ENCODE measurements at places on chromosomes 5 and 9.
A peak's percentile ranks its signal among the peaks of the same experiment; 100 is the strongest.

- no peak for DNase-seq
Observed at GRCh38 chr5:112165399-112165798, 253.7 kb downstream of the EPB41L4A start.

GRCh38 chr5:65156933-65157332, 324.8 kb downstream of the ADAMTS6 start:
- no peak for DNase-seq

GRCh38 chr9:3517377-3518048, 8.3 kb downstream of the RFX3 start:
- DNase-seq, result no peak

- no peak for DNase-seq
Observed at GRCh38 chr5:9888501-9888901, 258.4 kb upstream of the TAS2R1 start.

GRCh38 chr9:73133022-73133651, 18.5 kb upstream of the ANXA1 start:
- DNase-seq, result no peak

DNA sequence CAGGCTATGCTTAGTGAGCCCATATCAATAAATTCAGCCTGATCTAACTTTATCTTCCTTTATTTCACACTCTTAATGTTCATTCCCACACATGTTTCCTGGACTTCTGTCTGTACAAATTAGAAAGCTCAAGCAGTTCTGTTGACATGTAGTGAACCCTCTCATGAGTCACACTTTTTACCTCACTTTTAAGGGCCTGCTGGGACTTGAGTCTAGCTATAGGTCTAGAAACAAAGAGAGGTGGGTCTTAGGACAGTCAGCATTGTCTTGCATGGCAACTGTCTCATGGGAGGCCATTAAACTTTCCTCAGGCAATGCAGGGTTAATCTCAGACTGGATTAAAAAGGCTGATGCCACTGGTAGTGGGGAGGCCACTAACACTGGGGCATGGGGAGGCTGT, 8.6 kb upstream of the CCNH start:
- DNase-seq, result no peak

GRCh38 chr9:16509997-16510396, 360.5 kb downstream of the BNC2 start:
- no peak for DNase-seq

- no peak for DNase-seq
Observed at GRCh38 chr5:180373870-180374269, 20.7 kb upstream of the GFPT2 start.

DNA sequence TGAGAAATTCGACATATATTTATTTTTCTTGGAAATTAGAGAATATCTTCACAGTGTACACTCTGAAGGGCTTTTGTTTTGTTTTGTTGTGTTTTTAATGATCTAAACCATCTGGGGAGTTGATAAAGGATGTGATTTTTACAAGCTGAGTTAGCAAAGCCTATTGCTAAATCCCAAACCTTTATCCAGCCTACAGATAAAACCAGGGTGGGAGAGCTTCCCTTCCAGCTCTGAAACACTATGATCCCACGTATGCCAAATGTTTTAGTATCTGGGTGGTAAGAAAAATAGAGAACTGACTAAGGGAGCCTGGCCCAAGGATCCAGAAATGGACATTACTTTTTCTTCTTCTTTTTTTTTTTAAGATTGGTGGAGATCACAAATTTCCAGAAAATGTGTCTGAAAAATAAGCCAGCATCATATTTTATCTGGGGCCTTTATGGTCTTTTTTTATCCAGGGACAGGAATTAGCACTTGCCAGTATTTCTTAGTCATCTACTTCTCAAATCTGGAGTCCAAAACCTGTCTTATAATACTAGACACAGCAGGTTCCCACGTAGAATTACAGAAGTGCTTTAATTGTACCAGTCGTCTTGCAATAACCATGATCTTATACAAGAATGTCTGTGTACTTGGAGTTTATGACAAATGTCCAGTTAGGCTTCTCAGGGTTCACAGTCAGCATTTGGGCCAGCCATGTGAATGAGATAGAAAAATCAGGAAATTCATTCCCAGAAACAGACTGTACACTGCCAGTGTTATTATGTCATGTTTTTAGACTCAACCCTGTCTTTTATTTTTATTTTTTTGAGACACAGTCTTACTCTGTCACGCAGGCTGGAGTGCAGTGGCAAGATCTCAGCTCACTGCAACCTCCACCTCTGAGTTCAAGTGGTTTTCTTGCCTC, 290.8 kb upstream of the MPDZ start:
- no peak for DNase-seq

DNA sequence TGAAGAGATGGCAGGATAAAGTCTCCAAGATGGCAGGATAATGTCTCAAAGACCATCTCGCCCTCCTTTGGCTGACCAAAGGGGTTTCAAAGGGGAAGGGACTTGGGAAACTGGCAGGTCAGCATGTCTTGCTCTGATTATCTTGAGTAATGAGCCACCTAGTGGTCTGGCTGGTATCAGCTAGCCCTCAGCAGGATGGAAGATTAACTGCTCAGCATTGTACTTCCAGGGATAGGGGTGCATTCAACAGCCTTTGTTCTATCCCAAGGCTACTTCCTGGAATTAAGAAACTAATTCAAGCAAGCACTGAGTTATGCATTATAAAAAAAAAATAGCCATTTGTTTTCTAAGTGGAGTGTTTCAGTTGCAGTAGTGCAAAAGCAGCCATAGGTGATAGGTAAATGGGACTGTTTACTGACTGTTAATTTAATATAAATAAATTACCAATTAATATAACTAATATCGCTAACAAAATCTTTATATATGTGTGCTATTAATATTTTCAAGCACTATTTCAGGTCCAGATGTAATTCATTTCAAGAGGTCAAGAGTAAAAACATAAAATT, 555.5 kb downstream of the CDH9 start:
- DNase-seq, result no peak

DNA sequence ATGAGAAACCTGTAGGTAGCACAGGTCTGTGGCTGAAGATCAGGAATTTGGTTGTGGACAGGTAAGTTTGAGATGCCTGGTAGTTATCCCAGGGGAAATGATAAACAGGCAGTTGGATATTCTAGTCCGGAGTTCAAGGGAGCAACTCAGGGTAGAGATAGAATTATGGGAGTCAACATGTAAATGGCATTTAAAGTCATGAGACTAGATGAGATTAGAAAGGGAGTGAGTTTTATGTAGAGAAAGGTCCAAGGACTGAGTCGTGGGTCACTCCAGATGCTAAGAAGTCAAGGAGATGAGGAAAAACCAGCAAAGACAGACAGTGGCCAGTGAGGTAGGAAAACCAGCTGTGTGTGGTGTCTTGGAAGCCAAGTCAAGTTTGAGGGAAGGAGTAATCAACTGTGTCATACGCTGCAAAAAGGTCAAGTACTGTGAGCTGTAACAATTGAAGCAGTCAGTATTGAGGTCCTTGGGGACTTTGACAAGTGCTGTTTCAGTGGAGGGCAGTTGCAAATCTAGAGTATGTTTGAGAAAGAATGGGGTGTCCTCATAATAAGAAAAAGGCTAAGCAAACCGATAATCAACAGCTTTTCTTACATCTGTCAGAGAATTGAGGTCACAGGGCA, 18.2 kb downstream of the GNPDA1 start:
- DNase-seq, result no peak

GRCh38 chr5:121862801-121863200, 11.1 kb downstream of the FTMT start:
- no peak for DNase-seq

- no peak for DNase-seq
Observed at GRCh38 chr5:96388176-96388575, 44.9 kb downstream of the PCSK1 start.

DNA sequence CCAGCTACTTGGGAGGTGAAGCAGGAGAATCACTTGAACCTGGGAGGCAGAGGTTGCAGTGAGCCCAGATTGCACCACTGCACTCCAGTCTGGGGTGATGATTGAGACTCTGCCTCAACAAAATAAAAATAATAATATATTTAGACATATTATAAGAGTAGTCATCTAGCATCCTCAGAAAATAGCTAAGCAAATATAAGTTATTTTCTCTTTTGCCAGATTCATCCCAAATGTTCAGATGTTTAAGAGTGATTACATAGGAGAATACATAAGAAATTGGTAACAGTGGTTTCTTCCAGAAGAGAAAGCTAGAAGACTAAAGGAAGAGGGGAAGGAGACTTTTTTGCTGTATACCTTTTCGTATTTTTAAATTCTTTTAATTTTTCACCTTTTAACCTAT, 20.0 kb downstream of the PRKAA1 start:
- DNase-seq, result no peak

DNA sequence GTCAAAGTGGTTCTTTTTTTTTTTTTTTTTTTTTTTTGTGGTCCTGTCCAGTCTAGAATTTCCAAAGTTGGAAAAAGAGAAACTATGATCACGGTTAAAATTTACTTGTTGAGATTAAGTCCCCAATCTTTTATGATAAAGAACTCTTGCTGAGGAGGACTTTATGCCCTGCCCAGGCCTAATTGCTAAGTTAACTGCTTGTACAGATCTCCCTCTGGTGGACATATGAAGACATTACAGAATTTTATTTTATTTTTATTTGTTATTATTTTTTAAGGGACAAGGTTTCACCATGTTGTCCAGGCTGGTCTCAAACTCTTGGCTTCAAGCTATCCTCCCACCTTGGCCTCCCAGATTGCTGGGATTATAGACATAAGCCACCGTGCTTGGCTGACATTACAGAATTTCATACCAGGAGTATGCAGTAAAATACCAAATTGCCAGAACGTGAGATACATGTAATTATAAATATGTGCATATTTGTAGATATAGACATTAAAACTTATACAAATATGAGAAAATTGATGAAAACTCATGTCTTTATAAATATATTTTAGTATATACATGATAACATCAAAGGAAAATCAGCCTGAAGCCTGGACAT, 91.2 kb downstream of the RFK start:
- DNase-seq, result no peak

- peak; percentile 90 for DNase-seq
Observed at GRCh38 chr9:89743573-89744254, 138.9 kb downstream of the GADD45G start.

- DNase-seq, result no peak
Observed at GRCh38 chr9:4559261-4560182, 69.3 kb downstream of the SLC1A1 start.

- DNase-seq, result no peak
Observed at GRCh38 chr5:28065656-28066055, 1027.3 kb upstream of the CDH9 start.

DNA sequence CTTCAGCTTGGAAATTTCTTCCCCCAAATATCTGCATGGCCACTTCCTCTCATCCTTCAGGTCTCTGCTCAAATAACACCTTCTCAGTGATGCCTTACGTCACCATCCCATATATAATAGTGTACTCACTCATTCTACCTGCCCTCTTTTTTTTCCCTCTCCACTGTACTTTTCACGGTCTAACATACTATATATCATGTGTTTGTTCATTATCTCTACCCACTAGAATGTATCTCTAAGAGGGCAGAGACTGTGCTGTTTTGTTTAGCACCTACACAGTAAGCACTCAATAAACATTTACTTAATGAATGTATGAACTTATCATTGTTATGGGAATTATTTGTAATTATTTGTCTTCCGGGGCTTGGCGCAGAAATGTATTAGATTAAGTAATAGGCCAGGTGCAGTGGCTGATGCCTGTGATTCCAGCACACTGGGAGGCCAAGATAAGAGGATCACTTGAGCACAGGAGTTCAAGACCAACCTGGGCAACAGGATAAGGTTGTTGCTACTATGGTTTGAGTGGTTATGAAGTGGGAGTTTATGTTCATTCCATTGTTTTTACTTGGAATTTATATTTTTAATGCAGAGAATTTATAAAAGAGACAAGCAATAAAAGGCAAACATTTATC, 6.0 kb upstream of the IL13 start:
- DNase-seq, result no peak

GRCh38 chr9:99743006-99743405, 78.7 kb upstream of the NR4A3 start:
- no peak for DNase-seq

GRCh38 chr9:106970219-106970975, 107.4 kb downstream of the ZNF462 start:
- no peak for DNase-seq

- DNase-seq, result no peak
Observed at GRCh38 chr5:135048286-135048685, 14.3 kb upstream of the PITX1 start.

- DNase-seq, result no peak
Observed at GRCh38 chr5:158286827-158287226, 427.9 kb upstream of the CLINT1 start.

DNA sequence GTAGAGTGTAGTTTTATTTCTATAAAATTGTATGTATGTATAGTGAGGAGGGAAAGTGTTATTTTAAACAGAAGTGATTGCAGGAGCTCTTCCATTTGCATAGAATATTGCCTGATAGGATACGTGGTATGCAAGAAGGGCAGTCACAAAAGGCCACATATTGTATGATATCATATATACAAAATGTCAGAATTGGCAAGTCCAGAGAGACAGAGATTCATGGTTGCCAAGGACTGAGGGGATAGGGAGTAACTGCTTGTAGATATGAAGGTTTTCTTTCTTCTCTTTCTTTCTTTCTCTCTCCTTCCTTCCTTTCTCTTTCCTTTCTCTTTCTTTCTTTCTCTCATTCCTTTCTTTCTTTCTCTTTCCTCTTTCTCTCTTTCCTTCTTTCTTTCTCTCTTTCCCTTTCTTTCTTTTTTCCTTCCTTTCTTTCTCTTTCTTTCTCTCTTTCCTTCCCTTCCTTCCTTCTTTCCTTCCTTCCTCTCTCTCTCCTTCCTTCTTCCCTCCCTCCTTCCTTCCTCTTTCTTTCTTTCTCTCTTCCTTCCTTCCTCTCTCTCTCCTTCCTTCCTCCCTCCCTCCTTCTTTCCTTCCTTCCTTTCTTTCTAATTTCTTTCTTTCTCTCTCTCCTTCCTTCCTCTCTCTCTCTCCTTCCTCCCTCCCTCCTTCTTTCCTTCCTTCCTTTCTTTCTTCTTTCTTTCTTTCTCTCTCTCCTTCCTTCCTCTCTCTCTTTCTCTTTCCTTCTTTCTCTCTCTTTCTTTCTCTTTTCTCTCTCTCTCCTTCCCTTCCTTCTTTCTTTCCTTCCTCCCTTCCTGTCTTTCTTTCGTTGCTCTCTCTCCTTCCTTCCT, 24.5 kb upstream of the WDR38 start:
- DNase-seq, result no peak

- no peak for DNase-seq
Observed at GRCh38 chr5:32156635-32157034, 17.5 kb downstream of the GOLPH3 start.

GRCh38 chr9:18622186-18622836, 148.4 kb downstream of the ADAMTSL1 start:
- DNase-seq, result no peak

- no peak for DNase-seq
Observed at GRCh38 chr5:72066705-72067107, 40.6 kb upstream of the MAP1B start.

DNA sequence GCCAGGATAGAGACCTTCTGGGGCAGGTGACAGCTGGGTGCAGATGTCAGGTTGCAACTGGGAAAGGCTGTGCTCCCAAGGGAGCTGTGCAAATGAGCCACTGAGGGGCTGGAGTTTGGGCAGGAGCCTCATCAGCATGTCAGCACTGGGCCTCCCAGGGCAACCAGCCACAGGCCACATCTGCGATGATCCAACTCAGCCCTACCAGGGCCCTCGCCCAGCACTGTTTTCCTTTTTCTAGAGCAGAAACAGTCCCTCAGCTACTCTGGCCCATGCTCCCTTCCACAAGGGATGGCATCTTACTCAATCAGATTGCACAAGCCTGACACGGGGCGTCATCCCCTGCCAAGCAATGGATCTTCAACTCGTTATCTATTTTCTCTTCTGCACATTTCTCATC, 24.8 kb downstream of the NIPAL4 start:
- no peak for DNase-seq

All from activated CD8-positive, alpha-beta memory T cell treated with anti-CD3 and anti-CD28 coated beads, Interleukin-2, amount 10 ng/mL, durations not matched to agents 7 days and 5 days (primary cell).